Upper lobe of right lung (tissue), 1 donor: ENCODE measurements at places on chromosomes 13 and 19.

GRCh38 chr13:41985788-41986508 is 25.0 kb upstream of the VWA8 start:
- no peaks in the 10 kb centered on the region for H3K4me1 ChIP-seq
- no peak overlapping the region for H3K27ac ChIP-seq
- no peak for DNase-seq
- no peaks in the 10 kb centered on the region for H3K36me3 ChIP-seq

DNA sequence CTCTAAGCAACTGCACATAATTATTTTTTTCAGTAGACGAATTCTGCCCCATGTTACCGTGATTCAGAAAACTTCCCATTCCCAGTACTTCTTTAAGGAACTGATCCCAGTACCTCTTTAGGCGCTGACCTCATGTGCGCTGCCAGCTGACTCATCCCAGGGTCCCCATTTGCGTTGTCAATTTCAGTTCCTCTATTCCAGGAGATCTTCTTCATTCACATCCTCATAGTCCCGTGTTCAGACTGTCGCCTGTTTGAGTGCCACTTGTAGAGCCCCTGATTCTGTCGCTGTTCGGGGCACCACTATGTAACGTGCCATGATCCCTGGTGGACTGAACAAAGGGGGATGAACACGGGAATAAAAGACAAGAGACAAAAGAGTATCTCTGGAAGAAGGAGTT is 16.4 kb downstream of the FPR3 start:
- DNase-seq: no peak
- no peaks in the 10 kb centered on the region for H3K36me3 ChIP-seq
- H3K27me3 ChIP-seq: no peaks in the 10 kb centered on the region
- H3K4me3 ChIP-seq: no peak overlapping the region

DNA sequence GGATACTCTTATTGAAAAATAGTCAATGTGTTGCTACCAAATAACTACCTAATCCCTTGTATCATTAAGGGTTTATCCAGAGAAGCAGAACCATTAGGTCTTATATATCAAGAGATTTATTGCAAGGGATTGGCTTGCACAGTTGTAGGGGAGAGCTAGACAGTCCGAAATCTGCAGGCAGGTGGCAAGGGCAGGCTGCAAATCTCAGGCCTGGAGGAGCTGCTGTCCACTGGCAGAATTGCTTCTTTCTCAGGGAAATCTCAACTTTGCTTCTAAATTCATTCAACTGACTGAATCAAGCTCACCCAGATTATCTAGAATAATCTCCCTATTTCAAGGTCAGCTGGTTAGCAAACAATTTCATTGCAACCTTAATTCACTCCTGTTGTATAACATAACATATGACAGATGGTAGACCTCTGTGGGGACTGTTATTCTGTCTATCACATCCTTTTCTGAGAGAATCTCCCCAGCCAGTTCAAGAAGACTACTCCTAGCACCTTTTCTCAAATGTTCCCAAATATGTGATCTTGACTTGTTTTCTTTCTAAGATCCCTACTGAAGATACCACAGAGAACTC is 194.2 kb downstream of the NHLRC3 start:
- no peaks in the 10 kb centered on the region for H3K36me3 ChIP-seq
- no peaks in the 10 kb centered on the region for H3K4me1 ChIP-seq
- no peaks in the 10 kb centered on the region for H3K27me3 ChIP-seq
- DNase-seq: no peak

DNA sequence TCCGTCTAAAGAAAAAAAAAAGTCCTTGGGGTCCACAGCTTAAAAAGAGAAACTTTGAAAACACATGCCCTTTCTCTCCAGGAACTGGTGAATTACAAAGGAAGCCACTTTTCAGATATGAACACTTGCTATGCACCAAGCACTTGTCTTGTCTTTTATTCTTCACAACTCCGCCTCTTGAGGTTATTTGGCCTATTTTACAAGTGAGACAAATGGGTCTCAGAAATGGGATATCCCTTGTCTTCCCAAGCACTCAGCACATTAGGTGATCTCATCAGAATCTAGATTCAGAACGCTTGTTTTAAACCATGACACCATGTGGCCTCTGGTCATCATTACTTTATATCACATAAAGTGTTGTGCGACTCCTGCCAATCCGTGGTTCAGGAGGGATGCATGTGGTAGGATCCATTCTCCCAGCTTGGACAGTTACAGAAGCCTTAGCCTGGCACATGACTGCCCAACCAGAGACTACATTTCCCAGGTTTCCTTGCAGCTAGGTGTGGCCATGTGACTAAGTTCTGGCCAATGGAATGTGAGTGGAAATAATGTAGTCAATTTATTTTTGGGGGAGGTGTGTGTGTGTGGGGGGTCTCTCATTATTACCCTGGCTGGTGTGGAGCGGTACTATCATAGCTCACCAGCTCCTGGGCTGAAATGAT is 13.9 kb downstream of the TSKS start:
- no peaks in the 10 kb centered on the region for H3K36me3 ChIP-seq
- no peak for DNase-seq
- H3K4me3 ChIP-seq: no peak overlapping the region
- H3K4me1 ChIP-seq: no peaks in the 10 kb centered on the region
- no peak overlapping the region for H3K27ac ChIP-seq

- no peak overlapping the region for H3K27ac ChIP-seq
- no peak for DNase-seq
- H3K36me3 ChIP-seq: no peaks in the 10 kb centered on the region
- H3K27me3 ChIP-seq: no peaks in the 10 kb centered on the region
Measured at GRCh38 chr19:21498651-21499050, 6.8 kb upstream of the ZNF429 start.

- DNase-seq: no peak
- peak overlapping the region; percentile 74 for H3K27ac ChIP-seq
- no peaks in the 10 kb centered on the region for H3K36me3 ChIP-seq
- H3K27me3 ChIP-seq: no peaks in the 10 kb centered on the region
- H3K4me1 ChIP-seq: peaks cover 9% of the 10 kb centered on the region
Measured at GRCh38 chr13:99085139-99085807, 107.4 kb upstream of the DOCK9 start.

GRCh38 chr19:18109733-18110608 is 12.4 kb downstream of the MAST3 start:
- peak; percentile 89 for DNase-seq
- H3K27ac ChIP-seq: peak overlapping the region; percentile 70
- no peaks in the 10 kb centered on the region for H3K27me3 ChIP-seq
- H3K4me3 ChIP-seq: peak overlapping the region; percentile 69
- peaks cover 17% of the 10 kb centered on the region for H3K4me1 ChIP-seq

- H3K27ac ChIP-seq: no peak overlapping the region
- no peak overlapping the region for H3K4me3 ChIP-seq
- no peaks in the 10 kb centered on the region for H3K36me3 ChIP-seq
- H3K4me1 ChIP-seq: no peaks in the 10 kb centered on the region
- H3K27me3 ChIP-seq: no peaks in the 10 kb centered on the region
Measured at GRCh38 chr13:82330499-82330898, 1551.8 kb downstream of the SLITRK1 start.

- H3K27ac ChIP-seq: no peak overlapping the region
- H3K4me3 ChIP-seq: no peak overlapping the region
- H3K36me3 ChIP-seq: no peaks in the 10 kb centered on the region
- DNase-seq: no peak
- H3K27me3 ChIP-seq: no peaks in the 10 kb centered on the region
Measured at GRCh38 chr13:42364613-42365000, 92.7 kb downstream of the AKAP11 start.

- H3K27ac ChIP-seq: no peak overlapping the region
- peaks cover 5% of the 10 kb centered on the region for H3K4me1 ChIP-seq
- H3K27me3 ChIP-seq: no peaks in the 10 kb centered on the region
Measured at GRCh38 chr13:59533561-59534555, 629.9 kb downstream of the DIAPH3 start.

- H3K4me1 ChIP-seq: peaks cover 17% of the 10 kb centered on the region
- H3K36me3 ChIP-seq: no peaks in the 10 kb centered on the region
- no peak overlapping the region for H3K4me3 ChIP-seq
- DNase-seq: no peak
Measured at GRCh38 chr19:14502334-14503092, 6.6 kb upstream of the GIPC1 start.

- H3K27me3 ChIP-seq: peaks cover 56% of the 10 kb centered on the region
- H3K36me3 ChIP-seq: no peaks in the 10 kb centered on the region
- no peak overlapping the region for H3K4me3 ChIP-seq
Measured at GRCh38 chr19:45156751-45157150, 4.0 kb downstream of the NKPD1 start.

DNA sequence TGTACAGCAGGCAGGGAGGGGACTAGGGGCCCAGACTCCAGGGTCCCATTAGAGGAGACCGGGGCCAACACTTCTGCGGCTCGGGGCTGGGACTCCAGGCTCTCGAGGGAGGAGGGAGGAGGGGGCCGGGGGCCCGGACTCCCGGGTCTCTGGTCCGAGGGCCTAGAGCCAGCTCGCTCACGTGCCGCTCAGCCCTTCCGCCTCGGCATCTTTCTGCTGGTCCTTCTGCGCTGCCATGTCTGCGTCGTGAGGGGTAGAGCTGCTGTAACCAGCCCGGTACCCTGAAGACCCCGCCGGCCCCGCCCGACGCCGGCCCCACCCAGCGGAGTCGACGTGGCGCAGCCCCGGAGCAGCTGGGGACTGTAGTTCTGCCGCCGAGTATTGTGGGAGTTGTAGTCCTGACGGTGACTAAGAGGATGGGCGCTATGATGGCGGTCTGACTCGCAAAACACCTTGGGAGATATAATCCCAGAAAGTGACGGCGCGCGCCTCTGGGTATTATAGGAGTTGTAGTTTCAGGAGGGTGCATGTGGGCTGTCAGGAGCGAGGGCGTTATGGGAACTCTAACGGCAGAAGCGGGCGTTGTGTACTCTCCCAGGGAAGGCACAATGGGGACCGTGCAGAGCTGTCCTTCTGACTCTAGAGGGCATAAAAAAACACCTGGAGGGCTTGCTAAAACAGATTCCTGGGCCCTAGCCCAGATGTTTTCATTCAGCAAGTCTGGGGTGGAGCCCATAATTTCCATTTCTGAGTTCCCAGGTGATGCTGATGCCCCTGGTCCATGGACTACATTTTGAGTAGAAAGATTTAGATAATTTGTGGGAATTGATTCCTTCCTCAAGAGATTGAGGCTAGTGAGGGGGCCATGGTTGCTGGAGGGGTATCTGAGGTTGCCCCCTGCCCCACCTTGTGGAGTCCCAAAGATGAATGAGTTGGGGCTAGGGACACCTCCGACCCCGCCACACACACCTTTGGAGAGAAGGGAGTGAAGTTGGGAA is at the start of gene RABAC1:
Gene RABAC1, minus strand, starts transcription at position 266 of the 998 bp plus-strand sequence. Its CDS starts 29 bp downstream, at position 237.
- peaks cover 13% of the 10 kb centered on the region for H3K4me1 ChIP-seq
- H3K4me3 ChIP-seq: peak within 1 kb of the TSS; percentile 98
- H3K27me3 ChIP-seq: no peaks in the 10 kb centered on the region
- peaks cover 10% of the 10 kb centered on the region for H3K36me3 ChIP-seq

GRCh38 chr13:31528176-31528575 is 211.2 kb upstream of the RXFP2 start:
- no peaks in the 10 kb centered on the region for H3K36me3 ChIP-seq
- no peak overlapping the region for H3K4me3 ChIP-seq
- no peak overlapping the region for H3K27ac ChIP-seq
- no peak for DNase-seq
- H3K27me3 ChIP-seq: no peaks in the 10 kb centered on the region
- H3K4me1 ChIP-seq: no peaks in the 10 kb centered on the region

DNA sequence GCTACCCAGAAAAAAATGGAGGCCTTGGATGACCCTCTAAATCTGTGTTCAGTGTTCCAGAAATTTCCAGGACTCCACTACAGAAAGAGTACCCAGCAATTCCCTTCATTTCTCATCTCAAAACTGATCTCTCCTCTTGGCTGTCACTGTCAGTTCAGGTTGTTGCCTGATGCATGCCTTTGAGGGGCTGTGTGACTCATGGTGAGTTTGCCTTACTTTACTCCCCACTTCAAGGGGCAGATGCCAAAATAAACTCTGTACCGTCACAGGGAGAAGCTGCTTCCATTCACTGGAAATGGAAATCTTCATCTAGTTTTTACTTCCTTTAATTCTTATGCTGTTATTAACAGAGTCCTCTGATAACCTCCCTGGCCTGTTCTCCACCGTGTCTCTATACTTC is 1075.0 kb downstream of the DIAPH3 start:
- H3K36me3 ChIP-seq: no peaks in the 10 kb centered on the region
- no peak overlapping the region for H3K4me3 ChIP-seq
- no peak for DNase-seq

- DNase-seq: no peak
- H3K36me3 ChIP-seq: no peaks in the 10 kb centered on the region
- no peak overlapping the region for H3K27ac ChIP-seq
- no peak overlapping the region for H3K4me3 ChIP-seq
Measured at GRCh38 chr19:32201211-32201610, 144.2 kb upstream of the ZNF507 start.

DNA sequence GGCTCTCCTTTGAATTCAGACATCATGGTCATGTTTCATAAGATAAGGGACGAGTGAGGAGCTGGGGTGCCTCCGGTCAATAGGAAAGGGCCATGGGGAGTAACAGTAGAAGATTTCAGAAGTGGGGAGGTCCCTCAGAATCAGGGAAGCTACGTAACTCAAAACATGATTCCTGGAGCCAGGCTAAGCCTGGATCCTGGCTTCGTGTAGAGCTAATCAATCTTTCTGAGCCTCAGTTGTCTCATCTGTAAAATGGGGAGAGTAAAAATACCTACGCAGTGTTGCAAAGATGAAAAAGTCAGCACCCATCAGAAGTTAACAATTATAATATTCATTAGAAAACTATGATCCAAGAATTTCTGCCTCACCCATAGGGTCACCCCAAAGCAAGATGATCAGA is 106.5 kb downstream of the CACNA1A start:
- H3K27me3 ChIP-seq: no peaks in the 10 kb centered on the region
- H3K36me3 ChIP-seq: no peaks in the 10 kb centered on the region
- H3K27ac ChIP-seq: no peak overlapping the region
- H3K4me3 ChIP-seq: no peak overlapping the region
- no peak for DNase-seq

DNA sequence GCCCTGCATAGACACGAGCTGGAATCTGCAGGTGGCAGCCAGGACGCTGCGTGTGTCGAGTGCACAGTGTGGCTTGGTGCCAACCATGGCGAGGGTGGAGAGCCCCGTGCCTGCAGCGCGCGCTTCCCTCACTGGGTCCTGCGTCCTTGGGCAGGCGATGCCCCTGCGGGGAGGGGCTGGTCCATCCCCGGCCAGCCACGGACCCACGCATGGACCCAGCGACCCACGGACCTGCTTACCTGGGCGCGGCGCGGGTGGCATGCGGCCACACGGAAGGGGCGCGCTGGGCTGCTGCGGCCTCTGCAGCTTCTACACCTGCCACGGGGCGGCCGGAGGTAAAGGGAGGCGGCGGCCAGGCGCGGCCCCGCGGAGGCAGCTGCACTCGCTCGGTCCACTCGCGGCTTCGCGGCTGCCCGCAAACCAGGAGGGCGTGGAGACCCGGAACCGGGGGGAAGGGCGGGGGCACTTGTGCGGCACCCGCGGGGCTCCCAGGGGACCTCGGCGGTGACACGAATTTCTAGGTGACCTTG is 569 bp upstream of the MCF2L start:
- H3K27me3 ChIP-seq: peaks cover 14% of the 10 kb centered on the region
- peak overlapping the region; percentile 56 for H3K4me3 ChIP-seq
- no peaks in the 10 kb centered on the region for H3K36me3 ChIP-seq
- H3K4me1 ChIP-seq: peaks cover 19% of the 10 kb centered on the region
- DNase-seq: peak; percentile 85

- DNase-seq: no peak
- H3K4me3 ChIP-seq: no peak overlapping the region
- H3K27ac ChIP-seq: no peak overlapping the region
- no peaks in the 10 kb centered on the region for H3K36me3 ChIP-seq
Measured at GRCh38 chr19:47023448-47023794, 3.8 kb downstream of the NPAS1 start.
